Bone marrow (tissue), 2 donors: ENCODE measurements at places on chromosomes 4 and X.

DNA sequence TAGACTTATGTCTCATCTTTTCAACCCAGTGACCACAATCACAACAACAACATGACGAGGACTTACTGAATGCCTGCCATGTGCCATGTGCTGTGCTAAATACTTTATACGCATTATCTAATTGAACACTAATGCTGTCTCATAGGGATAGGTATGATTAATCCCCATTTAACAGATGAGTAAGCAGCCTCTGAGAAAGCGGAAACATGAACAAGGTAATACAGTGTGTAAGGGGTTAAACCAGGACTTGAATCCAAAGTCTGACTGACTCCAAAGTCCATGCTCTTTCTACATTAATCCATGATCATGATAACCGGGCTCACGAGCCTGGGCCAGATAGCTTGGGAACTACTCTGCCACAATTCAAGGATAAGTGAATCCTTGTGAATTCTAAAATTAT, 105.3 kb upstream of the MBNL3 start:
- DNase-seq: no peak

DNA sequence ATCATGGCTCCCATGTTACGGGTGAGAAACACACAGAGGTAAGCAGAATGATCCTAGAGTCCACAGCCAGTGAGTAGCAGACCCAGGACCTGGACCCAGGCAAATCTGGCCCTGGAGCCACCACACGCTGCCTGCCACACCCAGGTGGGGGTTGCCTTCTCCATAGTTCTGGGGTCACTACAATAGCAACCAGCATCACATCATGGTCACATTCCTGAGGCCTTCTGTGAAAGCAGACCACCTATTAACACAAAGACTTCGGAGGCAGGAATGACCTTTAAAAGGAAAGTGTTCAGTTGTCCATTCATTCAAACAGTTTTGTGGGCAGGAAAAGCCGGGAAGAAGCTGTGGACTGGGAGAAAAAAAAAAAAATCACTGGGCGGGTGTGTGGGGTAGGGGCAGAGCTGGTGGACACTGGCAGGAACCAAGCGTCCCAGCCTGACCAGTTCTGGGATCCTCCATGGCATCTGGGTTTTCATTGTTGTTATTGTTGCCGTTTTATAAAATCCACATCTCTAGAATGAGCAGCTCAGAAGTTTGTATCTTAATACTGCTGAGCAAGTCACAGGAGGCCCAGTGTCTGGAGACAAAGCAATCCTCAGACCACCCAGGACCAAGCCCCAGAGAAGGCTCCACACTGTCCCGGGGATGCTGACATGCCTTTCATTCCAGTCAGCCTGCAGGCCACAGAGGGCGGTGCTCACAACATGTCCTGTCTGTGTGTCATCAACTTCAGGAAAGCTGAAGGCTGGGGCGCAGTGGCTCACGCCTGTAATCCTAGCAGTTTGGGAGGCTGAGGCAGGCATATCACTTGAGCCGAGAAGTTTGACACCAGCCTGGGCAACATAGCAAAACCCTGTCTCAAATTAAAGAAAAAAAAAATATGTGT, 67.0 kb downstream of the SEL1L3 start:
- no peak for DNase-seq

GRCh38 chrX:21394792-21395191, 20.6 kb downstream of the CNKSR2 start:
- DNase-seq: no peak

DNA sequence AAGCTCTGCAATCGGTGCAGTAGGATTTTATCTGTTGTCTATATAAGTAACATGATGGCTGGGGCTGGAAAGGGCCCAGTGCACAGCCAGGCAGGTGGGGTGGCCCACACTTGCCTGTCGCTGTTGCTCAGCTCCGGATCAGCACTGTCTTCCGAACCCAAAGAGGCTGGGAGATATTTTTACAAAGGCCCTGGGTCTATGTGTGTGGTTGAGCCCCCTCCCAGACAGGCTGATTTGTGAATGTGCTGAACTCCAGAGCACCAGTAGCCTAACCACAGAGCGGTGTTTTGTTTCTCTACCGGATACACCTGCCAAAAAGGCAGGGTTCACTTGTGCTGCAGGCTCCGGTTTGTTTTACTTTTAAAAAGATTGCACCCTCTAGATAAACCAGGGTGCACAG, 33.5 kb upstream of the CHRNA9 start:
- DNase-seq: no peak

- no peak for DNase-seq
These were observed 1759.6 kb downstream of the C4orf33 start for GRCh38 chr4:130855533-130855932.

DNA sequence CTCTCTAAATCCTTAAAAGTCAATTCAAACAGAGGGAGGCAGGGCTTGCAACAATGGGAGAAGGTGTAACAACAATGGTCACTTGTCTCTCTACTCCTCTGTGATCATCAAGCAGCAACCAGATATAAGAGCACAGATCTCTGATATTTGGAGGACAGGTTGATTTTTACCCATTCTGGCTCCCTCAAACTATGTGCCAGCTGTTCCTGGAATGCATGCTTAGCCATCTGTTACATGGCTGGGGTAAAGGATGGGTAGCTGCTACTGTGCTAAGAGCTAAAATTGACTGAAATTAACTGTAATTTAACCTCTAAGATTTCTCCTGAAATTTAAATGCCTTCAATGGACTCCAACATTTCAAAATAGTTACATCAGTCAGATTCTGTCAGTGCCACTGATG, 1459.9 kb downstream of the PCDH7 start:
- no peak for DNase-seq

- no peak for DNase-seq
These were observed 258.6 kb downstream of the FAM133A start for GRCh38 chrX:93932471-93933220.

GRCh38 chr4:44965435-44966095, 239.2 kb upstream of the GNPDA2 start:
- no peak for DNase-seq

DNA sequence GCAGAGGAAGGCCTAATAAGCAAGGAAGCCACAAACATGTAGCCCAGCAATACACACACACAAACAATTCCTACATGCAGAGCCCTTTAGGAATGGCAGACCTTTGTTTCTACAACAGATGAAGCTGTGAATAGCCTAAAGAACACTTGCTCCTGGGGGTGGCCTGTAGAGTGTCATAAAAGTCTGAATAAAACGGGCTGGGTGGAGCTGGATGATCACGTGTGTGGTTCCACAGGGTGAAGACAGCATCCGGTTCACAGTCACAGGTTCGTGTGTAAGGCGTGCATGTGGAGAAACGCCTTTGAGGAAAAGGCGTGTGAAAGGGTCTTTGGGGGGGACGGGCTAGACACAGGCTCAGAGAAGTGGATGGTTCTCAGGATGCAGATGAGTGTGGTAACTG, 156.1 kb downstream of the AFAP1 start:
- DNase-seq: no peak

GRCh38 chr4:159229164-159229563, 126.3 kb downstream of the RAPGEF2 start:
- DNase-seq: no peak

GRCh38 chr4:125728568-125728967, 413.8 kb downstream of the FAT4 start:
- no peak for DNase-seq

DNA sequence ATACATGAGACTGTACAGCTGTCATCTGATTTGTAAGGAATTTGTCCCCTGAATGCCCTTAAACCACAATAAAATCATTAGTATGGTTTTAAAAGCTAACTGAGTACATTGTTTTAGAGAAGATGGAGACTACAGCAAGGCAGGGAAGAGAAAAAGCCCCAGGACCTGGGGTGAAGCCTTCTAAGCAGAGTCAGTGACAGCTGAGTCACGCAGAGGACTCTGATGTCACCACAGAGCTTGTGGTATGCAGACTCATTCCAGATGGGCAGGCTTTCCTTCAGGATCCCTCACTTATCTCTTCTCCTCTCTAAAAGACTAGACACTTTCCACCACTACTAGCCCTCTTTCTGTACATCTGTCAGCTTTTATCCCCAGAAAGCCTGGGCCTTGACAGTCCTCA, 97.1 kb upstream of the ATOH1 start:
- DNase-seq: no peak
